Stimulated activated CD4-positive, alpha-beta T cell treated with anti-CD3 and anti-CD28 coated beads, Interleukin-2, amount 100 ng/mL, for 24 hours (primary cell): ENCODE measurements at places on chromosomes 7 and 10.

DNA sequence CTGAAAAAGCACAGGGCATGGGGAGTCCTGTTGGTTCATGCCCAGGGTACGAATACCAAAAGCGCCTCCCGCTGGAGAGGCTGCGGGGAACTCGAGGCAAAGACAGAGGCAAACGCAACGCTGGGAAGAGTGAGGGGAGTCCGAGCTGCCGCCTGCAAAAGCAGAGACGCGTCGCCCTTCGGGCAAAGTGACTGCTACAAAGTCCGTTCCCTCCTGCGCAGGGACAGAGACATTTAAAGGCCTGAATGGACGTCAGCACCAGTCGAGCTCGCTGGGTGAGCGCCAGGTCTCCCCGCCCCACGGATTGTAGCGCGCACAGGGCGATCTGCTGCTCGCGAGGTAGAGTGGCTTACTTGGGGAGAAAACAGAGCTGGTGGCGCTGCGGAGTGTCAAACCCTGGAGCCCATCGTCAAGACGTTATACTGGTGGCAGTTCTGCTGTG lies 732.8 kb downstream of the ZWINT start:
- DNase-seq: no peak

GRCh38 chr7:80089366-80089765 lies 45.3 kb upstream of the GNAI1 start:
- DNase-seq: no peak

- no peak for DNase-seq
Observed at GRCh38 chr7:131039836-131040235, 287.8 kb upstream of the MKLN1 start.

DNA sequence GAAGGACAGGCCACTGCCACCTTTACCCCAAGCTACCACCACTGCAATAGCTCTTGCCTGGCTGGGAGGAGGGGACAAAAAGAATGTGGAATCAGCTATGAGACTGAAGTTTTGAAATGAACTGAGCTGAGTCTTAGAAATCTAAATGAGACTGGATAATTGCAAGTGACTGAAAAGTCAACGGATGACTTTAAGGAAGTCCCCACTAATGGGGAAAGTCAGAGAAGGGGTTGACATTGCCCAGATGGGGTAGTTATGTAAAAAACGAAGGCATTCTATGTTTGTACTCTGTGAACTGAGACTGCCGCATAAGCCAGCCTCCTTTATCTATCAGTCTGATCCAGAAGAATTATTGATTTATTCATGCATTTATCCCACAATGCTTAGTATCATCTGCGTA lies 67.2 kb downstream of the RBM20 start:
- DNase-seq: no peak

- DNase-seq: no peak
Observed at GRCh38 chr10:35711615-35712411, 69.7 kb upstream of the FZD8 start.

- no peak for DNase-seq
Observed at GRCh38 chr7:19061331-19061730, 56.1 kb downstream of the TWIST1 start.
